Activated T-helper 1 cell treated with Interleukin-2 at 50 U/mL for 16 hours (primary cell): ENCODE measurements at places on chromosomes 6 and 20.

DNA sequence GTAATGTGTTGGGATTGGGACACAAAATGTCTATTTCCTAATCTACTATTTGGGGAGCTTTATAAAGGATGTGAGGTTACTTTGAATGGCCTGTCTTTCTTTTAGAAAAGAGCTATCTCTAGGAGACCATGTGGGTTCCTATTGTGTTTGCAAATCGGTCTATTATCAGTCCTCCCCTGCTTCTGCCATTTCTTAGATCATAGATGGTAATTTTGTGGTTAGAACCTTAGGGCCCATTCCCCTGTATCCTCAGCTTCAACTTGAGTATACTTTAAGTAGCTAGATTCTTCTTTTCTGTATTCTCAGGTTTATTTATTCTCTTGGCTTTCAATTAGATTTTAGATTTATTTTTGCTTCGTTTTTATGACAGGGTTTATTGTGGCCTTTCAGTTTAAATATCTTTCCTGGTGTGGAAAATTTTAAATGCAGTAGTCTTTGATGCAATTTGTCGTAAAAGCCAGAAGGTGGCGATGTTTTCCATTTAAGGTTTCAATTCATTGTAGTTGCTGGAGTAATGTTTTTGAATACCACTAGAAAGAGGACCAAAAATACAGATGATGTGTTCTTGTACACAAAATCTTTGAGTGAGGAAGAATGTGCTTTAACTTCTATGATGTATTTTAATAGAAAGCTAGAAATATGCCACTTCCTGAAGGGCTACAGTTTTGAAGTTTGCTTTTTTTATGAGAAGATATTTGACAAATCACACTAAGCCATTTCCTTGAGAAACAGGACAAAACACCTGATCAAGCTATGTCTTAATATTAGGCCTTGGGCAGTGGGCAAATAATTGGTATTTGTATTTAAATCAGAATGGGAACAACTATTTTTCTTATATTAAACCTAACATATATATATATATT is 20.3 kb downstream of the TBPL1 start:
- no peak for DNase-seq

DNA sequence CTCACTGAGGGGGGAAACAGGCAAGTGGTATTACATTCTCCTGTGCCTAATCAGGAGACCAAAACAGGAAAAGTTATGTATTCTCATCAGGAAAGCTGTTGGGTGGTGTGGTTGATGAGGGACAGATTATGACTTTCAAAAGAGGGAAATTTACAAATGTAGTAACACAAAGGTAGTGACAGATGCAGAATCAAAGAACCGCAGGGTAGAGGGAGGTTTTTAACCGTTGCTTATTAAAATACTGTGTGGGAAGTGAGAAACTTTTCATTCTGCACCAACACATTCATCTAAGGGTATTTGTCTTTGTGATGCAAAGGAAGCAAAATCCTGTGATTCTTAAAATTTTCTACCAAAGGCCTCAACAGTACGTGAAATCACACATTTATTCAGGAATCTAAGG is 288.2 kb upstream of the MAN1A1 start:
- DNase-seq = no peak

- DNase-seq = no peak
These were observed 410.2 kb downstream of the MEI4 start for GRCh38 chr6:78062993-78063392.

- no peak for DNase-seq
These were observed 656.7 kb upstream of the ID4 start for GRCh38 chr6:19180348-19181072.

- no peak for DNase-seq
These were observed 270.8 kb downstream of the BMP7 start for GRCh38 chr20:56995635-56996075.

GRCh38 chr6:26304797-26305640 is 60.0 kb upstream of the BTN3A2 start:
- no peak for DNase-seq
